ENCODE measurements at places on chromosomes 13 and 19.

- DNase-seq: no peak
Observed at GRCh38 chr19:36006955-36007354, 1.7 kb downstream of the SYNE4 start.

- DNase-seq: no peak
Observed at GRCh38 chr13:101264931-101265330, 151.4 kb downstream of the NALCN start.

GRCh38 chr19:4559569-4559968, at the start of gene SEMA6B:
Gene SEMA6B, minus strand, starts transcription at chr19:4559684. Its CDS starts 1,227 bp downstream, at chr19:4558457.
- DNase-seq: peak; percentile 9

- no peak for DNase-seq
Observed at GRCh38 chr13:100106005-100106404, 17.1 kb downstream of the PCCA start.

DNA sequence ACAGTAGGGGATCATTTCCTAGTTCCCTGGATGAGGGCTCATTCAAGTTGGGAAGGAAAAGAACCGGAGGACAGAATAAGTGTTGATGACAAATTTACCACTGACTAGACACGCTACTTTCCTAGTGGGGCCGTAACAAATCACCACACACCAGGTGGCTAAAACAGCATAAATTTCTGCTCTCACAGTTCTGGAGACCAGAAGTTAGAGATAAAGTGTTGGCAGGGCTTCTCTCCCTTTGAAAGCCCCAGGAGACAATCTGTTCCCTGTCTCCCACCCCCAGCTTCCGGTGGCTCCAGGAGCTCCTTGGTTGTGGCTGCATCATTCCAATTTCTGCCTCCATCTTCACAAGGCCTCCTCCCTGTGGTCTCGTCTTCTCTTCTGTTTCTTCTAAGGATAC, 65.4 kb upstream of the ARGLU1 start:
- DNase-seq: no peak

- no peak for DNase-seq
Observed at GRCh38 chr19:54728167-54728566, 3.9 kb downstream of the KIR3DL3 start.

DNA sequence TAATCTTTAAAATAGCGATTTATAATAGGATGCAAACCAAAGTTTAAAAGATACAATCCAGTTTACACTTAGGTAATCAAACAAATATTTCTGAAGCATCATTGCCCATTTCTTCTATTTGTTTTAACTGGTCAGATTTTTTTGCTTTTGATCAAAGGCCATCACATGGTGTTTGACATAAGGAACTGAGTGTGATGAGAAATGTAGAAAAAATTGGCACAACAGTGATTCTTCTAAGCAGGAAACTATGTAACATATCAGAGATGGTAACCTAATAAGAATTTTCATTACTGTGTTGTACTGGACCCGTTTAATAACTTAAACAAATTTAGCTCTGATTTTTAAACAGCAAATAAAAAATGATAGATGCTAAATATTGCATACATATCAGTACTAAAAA, 644.7 kb upstream of the KLF12 start:
- DNase-seq: no peak

DNA sequence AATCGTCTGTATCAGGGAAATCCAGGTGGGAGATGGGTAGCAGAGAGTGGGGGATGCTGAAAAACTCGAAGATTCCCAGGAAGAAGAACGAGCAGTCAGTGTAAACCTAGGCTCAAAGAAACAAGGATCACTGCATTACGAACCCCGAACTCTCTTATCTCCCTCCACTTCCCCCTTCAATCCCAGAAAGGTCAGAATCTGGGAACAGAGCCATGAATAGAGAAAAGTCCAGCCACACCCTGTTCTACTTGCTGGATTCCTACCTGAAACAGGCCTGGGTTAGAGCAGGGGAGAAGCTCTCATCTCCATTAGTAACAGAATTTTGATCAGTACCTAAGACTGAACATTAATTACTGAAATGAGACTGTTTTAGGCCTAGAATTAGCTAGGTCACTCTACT, 24.4 kb downstream of the EPSTI1 start:
- no peak for DNase-seq

- peak; percentile 16 for DNase-seq
Observed at GRCh38 chr19:18167975-18168645, 5.5 kb upstream of the IFI30 start.

- no peak for DNase-seq
Observed at GRCh38 chr13:102548811-102549210, 48.0 kb upstream of the TPP2 start.

- no peak for DNase-seq
Observed at GRCh38 chr13:74273581-74273980, 139.4 kb upstream of the KLF12 start.

GRCh38 chr13:33310245-33311038, 24.9 kb upstream of the STARD13 start:
- DNase-seq: no peak

DNA sequence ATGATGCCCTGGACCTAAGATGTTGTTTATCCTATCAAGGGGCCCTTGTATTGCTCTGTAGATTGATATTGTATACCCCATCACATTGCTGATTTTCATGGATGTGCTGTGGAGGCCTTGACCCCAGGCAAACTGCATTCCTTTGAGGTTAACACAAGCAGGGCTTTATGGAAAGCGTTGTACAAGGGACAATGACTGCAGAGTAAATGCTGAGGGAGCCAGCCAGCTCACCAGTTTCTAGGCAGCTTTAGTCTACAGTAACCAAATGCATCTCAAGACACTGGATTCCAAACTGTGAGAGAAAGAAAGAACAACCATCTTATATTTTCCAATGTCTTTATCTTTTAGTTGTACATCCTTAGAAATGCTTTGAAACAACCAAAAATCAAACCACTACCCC, 34.1 kb upstream of the EDNRB start:
- DNase-seq: no peak

GRCh38 chr19:3691372-3691716, 8.9 kb downstream of the PIP5K1C start:
- DNase-seq: no peak

- DNase-seq: peak; percentile 23
Observed at GRCh38 chr19:49114630-49115363, 627 bp downstream of the LIN7B start.

DNA sequence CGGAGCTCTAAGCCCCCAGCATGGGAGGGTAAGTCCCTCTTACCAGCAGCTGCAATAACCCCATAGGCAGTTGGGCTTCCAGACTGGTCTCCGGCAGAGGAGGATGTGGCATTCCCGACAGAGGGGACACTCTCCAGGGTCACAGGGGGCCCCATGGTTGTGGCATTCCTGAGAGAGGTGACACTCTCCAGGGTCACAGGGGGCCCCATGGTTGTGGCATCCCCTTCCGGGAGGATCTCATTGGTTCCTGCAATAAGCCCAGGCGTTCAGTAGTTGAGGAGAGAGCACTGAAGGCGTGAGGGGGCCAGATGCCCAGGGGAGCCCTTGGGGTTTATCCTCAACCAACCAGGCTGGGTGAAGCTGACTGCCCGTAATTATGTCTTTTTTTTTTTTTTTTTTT, 5.4 kb downstream of the CD320 start:
- DNase-seq: no peak

DNA sequence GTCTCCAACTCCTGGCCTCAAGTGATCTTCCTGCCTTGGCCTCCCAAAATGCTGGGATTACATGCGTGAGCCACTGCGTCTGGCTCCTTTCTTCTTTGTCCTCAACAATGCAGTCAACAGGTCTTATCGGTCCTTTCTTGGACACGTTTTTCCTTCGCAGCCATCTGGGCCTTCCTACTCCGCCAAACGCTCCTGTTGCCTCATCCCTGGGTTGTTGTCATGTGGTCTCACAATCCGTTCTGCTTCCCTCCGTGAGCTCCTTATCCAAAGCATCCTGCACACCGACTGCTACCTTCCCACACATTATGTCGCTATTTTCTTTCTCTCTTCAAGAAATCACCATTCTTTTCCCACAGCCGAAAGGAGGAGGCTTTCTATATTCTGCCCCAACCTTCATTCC, 306.8 kb downstream of the DCLK1 start:
- no peak for DNase-seq

DNA sequence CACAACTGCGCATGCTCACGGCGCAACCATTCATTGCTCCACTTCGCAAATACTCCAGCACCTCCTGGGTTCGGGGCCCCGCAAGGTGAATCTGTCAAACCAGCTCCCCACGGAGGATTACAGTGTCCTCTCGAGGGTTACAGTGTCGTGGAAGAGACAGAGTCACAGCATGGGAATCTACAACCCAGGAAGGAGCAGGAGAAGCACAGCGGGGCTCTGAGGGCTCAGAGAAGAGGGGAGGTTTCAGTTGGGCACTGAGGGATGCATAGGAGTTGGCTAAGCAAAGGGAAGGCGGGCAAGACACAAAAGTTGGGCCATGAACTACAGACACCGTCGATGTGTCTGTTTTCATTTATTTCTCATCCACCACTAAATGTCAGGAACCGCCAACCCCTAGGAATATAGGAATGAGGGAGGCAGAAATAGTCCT, 1.0 kb upstream of the GTF2F1 start:
- no peak for DNase-seq

DNA sequence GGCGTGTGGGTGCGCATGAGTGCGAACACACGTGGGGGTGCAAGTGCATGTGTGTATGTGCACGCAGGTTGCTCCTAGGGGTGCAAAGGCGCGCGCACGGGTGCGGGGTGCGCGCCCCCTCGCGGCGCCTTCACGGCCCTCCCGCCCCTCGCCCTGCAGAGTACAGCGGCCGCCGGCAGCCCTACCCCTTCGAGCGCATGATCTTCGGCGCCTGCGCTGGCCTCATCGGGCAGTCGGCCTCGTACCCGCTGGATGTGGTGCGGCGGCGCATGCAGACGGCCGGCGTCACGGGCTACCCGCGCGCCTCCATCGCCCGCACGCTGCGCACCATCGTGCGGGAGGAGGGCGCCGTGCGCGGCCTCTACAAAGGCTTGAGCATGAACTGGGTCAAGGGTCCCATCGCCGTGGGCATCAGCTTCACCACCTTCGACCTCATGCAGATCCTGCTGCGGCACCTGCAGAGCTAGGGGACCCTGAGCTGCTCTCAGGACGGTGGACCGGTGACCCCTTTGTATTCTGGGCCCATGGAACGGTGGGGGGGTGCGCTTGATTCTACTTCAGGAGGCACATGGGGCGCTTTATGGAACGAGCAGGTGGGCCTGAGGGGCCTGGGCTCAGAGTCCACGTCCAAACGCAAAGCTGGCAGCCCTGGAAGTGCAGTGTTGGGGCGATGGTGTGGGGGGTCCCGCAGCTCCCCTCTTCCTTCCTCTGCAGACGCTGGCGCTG, 27.7 kb downstream of the TMEM161A start:
- peak; percentile 9 for DNase-seq

- DNase-seq: no peak
Observed at GRCh38 chr13:41938918-41939317, 22.0 kb downstream of the VWA8 start.

GRCh38 chr19:41225238-41226052, 6.4 kb downstream of the AXL start:
- DNase-seq: peak; percentile 99

DNA sequence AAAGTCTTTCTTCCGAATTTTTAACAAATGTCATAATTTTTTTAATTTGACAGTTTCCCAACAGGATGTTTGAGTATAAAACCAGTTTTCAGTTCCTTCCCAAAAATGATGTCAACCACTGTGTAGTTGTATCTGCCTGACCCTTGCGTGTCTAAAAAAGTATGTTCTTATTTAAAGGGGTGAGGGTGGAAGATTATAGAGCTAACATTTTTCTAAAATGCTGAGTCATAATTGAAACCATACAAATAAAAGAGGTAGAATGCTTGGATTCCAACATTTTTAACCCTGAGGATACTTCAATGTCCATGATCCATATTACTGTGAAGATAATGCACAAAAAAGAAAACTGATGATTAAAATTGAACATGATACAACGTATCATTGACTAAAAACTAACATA, 1388.8 kb downstream of the UQCRFS1 start:
- no peak for DNase-seq

DNA sequence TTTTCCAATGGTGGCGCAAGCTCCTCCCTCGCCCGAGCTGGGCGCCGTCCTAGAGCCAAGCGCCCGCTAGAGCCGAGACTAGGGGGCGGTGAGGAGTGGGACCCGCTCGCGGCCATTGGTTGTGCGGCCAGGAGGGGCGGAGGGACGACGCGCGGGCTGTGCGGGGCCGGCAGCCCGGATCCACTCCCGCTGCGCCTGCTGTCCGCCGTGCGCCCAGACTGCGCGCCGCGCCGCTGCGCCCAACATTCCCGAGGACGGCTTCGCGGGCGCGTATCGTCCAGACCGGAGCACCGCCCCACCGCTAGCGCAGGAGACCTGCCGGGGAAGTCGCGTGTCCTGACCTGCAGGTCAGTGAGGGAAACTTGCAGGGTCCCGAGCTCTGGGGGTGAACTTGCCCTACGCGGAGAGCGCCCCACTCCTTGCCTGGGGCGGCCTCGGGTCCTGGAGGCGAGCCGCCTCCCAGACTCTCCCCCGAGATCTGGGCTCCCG, at the start of gene SERTM1:
Gene SERTM1 (plus strand): TSS at position 183 of the 489 bp plus-strand sequence. CDS start 21,059 bp downstream, outside the sequence.
- no peak for DNase-seq

DNA sequence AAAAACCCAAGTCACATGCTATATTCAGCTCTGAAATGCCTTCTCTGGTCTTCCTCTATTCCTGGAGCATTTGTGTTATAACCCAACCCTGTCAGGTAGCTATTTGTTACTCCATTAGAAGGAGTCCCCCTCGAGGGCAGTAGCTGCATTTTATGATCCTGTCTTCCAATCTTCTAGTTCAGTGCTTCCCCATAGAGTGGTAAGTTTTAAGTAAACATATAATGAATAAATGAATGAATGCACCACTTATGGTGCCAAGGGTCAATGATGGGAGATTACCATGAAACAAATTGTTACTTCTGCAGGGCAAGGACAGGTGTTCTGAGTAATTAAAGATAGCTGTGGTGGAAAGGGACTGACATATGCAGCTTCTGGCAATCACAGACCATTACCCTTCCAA, 4.0 kb downstream of the RASL11A start:
- DNase-seq: no peak

DNA sequence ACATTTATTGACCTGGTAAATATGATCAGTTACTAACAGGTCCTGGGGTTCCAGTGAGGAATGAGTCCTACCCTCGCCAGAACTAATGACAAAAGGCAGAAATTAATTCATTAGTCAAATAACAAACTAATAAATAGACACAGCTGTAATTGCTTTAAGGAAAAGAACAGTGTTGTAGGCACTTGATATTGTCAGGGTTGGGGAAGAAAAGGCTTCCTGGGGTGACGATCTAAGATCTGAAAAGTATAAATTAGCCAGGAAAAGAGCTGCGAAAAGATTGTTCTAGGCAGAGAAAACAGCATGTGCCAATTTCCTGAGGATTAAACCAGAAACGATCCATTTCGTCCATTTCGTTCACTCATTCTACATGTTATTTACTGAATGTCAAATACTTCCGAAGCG, 670 bp upstream of the CHAF1A start:
- DNase-seq: no peak
